Osteocyte (in vitro differentiated cells): ENCODE measurements at places on chromosomes 16 and 17. TPM values are rescaled to one million over a fixed set of nuclear protein-coding genes. Genes with fewer than 3 reads are reported as not detected.

DNA sequence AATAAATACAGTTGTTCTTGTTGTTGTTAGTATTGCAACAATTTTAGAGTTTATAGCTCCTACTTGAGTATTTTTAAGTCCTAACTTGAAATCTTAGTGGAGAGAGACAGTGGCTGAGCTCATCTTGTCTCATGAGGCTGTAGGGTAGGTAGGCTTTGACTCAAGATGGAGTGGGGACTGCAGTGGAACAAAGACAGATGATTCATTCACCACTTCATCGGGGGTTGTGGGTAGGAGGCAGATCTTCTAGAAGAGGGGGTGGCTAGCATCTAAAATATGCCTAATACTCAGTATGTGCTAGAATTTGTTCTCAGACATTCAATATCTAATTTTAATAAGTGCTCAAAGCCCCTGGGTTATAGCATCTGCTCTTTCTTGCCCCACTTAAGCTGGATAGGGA is 13.1 kb upstream of the MMD start:
- H3K27ac ChIP-seq: no peak overlapping the region
- H3K36me3 ChIP-seq: no peaks in the 10 kb centered on the region
- H3K4me1 ChIP-seq: peaks cover 1% of the 10 kb centered on the region
- no peak overlapping the region for H3K4me3 ChIP-seq

- H3K4me3 ChIP-seq: no peak overlapping the region
- peaks cover 4% of the 10 kb centered on the region for H3K36me3 ChIP-seq
- H3K27ac ChIP-seq: no peak overlapping the region
- DNase-seq: no peak
- H3K27me3 ChIP-seq: no peaks in the 10 kb centered on the region
- peaks cover 49% of the 10 kb centered on the region for H3K4me1 ChIP-seq
Observed at GRCh38 chr16:87138316-87138715, 178.9 kb downstream of the C16orf95 start.

The MYADML2 gene
- not detected in 2 replicates for total RNA-seq

The AOC3 gene
- 1.1 and 1.3 TPM in 2 replicates for total RNA-seq

- no peak for DNase-seq
- peaks cover 7% of the 10 kb centered on the region for H3K36me3 ChIP-seq
- no peak overlapping the region for H3K4me3 ChIP-seq
- peaks cover 26% of the 10 kb centered on the region for H3K4me1 ChIP-seq
- peak overlapping the region; percentile 100 for H3K27ac ChIP-seq
Observed at GRCh38 chr16:2749936-2750335, 2.5 kb upstream of the SRRM2 start.

DNA sequence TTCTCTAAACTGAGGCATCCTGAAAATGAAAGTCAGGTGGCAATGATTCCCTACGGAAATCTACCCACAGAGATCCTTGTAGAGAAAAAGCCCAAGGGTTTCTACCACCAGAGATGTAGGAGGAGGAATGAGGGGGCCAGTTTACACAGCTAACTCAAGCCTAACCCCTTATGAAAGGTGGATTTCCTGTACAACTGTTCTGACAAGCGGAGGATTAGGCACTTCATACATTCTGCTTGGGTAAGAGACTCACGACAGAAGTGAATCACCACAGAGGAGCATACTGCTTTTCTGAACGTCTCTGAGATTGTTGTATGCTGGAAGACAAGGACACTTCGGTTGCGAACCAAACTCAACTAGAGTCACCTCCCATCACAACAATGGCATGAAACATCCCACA is 72.7 kb downstream of the SMG6 start:
- DNase-seq: no peak
- no peak overlapping the region for H3K4me3 ChIP-seq
- H3K4me1 ChIP-seq: peaks cover 9% of the 10 kb centered on the region

DNA sequence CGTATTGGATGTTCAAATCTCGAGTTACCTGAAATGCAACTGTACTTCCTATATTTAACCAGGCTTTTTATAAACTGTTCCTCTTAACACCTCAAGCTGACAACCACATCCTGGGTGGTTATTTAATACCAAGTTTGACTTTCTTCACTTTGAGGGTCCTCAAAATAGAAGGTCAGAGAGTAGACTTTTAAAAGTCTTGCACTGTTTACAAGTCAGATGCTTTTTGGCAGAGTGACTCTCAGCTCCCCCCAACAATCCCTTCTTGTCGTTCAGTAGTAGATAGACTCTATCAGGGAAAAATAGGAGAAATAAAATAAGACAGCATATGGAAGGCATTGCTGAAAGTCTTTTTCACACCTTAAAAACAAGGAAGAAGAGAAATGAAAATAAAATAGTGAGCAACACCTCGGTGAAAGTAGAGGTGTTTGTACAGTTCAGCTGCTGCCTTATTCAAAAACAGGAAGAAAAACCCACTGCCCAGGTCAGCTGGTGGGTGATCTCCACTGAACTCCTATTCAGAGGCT is 650.4 kb downstream of the WWOX start:
- no peak overlapping the region for H3K27ac ChIP-seq
- H3K27me3 ChIP-seq: no peaks in the 10 kb centered on the region
- no peak for DNase-seq
- no peak overlapping the region for H3K4me3 ChIP-seq
- peaks cover 6% of the 10 kb centered on the region for H3K4me1 ChIP-seq

- DNase-seq: no peak
- H3K4me1 ChIP-seq: no peaks in the 10 kb centered on the region
- no peak overlapping the region for H3K4me3 ChIP-seq
Observed at GRCh38 chr16:49019081-49019633, 262.5 kb downstream of the CBLN1 start.
